Calu3 (cell line): ENCODE measurements at places on chromosomes 6 and 20. TPM values are rescaled to one million over a fixed set of nuclear protein-coding genes. Genes with fewer than 3 reads are reported as not detected.

MEP1A gene
- not detected in 2 replicates for total RNA-seq

EYA2 gene
- total RNA-seq, result 0.32 and 0.35 TPM in 2 replicates

KCNK16 gene
- not detected in 2 replicates for total RNA-seq

PREX1 gene
- total RNA-seq, result 0.31 and 1.3 TPM in 2 replicates

GRCh38 chr6:109791301-109791700 lies 100.2 kb downstream of the FIG4 start:
- DNase-seq, result no peak
- H3K4me1 ChIP-seq, result peaks cover 26% of the 10 kb centered on the region
- no peak overlapping the region for H3K4me3 ChIP-seq

DNA sequence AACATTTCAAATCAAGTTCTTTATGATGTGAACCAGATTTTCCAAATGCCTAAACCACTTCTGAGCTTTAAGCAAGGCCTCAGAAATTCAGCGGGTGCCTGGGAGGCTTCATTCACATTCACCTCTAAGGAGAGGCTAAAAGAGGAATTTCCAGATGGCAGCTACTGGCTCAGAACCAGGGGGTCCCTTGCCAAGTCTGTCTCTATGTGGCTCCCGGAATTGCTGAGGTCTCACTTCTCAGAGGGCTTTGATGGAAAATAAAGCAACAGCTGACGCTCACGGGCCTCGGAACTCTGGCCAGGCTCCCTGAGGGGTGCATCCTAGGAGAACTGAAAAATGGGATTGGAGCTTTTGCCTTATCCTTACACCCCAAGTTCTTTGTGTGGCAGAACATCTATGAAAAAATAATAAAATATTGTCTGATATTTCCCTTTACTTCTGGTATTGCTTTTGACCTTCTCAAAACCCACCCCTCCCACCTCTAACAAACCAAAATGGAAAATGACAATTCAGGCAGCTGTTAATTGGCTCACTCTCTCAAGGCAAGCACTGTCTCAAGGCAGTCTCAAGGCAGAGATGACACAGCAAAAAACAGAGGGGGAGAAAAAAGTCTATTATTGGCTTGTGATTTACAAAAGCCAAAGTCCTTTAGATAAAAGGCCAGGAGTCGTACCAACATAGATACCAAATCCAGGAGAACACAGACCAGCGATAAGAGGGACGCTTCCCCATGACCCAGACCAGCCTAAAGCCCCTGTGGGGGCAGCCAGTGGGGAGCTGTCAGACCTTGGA lies 21.8 kb upstream of the LRRN4 start:
- H3K4me3 ChIP-seq, result no peak overlapping the region
- no peak overlapping the region for H3K27ac ChIP-seq
- peaks cover 18% of the 10 kb centered on the region for H3K36me3 ChIP-seq
- no peaks in the 10 kb centered on the region for H3K4me1 ChIP-seq

GRCh38 chr6:126661646-126662045 lies 321.7 kb downstream of the CENPW start:
- H3K27ac ChIP-seq, result no peak overlapping the region
- H3K4me3 ChIP-seq, result no peak overlapping the region
- no peaks in the 10 kb centered on the region for H3K27me3 ChIP-seq
- H3K36me3 ChIP-seq, result no peaks in the 10 kb centered on the region
- H3K4me1 ChIP-seq, result no peaks in the 10 kb centered on the region
- no peak for DNase-seq

GRCh38 chr6:150403458-150404246 lies 34.8 kb downstream of the IYD start:
- DNase-seq, result peak; percentile 52
- no peak overlapping the region for H3K4me3 ChIP-seq
- no peaks in the 10 kb centered on the region for H3K27me3 ChIP-seq
- no peaks in the 10 kb centered on the region for H3K36me3 ChIP-seq

DNA sequence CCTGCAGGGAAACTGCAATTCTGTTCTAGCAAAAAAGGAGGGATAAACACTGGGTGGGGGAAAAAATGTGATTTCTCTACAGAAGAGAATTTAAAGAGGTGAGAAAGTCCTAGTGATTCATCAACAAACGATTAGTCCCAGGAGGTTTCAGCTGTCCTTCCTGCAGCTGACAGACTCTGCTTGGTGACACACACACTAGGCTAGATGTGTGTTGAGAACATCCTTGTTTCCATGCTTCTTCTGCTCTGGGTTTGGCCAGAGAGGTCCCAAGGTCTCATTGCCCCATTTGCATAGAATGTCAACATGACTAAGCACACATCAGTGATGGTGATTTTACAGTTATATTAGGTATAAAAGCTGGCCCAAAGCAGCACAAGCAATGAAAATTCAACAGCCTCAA lies 258.3 kb downstream of the NFATC2 start:
- H3K4me1 ChIP-seq, result no peaks in the 10 kb centered on the region
- no peaks in the 10 kb centered on the region for H3K36me3 ChIP-seq
- no peak overlapping the region for H3K27ac ChIP-seq
- no peak overlapping the region for H3K4me3 ChIP-seq

DNA sequence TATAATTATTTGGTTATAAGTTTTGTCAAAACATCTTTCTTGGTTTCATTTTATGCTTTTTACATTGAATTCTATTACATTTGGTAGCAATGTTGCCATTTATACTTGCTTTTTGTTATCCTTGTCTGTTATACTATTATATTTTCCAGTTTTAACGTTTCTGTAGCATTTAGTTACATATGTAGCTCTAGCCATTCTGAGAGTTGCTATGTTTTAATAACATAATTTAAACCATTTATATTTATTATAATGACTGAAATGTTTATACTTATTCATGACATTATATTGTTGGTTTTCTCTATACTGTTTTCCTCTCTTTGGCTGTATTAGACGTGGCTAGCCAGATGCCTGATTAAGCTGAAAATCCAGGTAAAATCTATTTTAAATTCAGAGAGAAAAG lies 252.0 kb upstream of the FLRT3 start:
- no peak for DNase-seq
- H3K4me1 ChIP-seq, result no peaks in the 10 kb centered on the region
- H3K4me3 ChIP-seq, result no peak overlapping the region
- no peaks in the 10 kb centered on the region for H3K27me3 ChIP-seq
- H3K36me3 ChIP-seq, result no peaks in the 10 kb centered on the region
- no peak overlapping the region for H3K27ac ChIP-seq

- peaks cover 27% of the 10 kb centered on the region for H3K4me1 ChIP-seq
- no peak for DNase-seq
- peaks cover 19% of the 10 kb centered on the region for H3K36me3 ChIP-seq
- no peak overlapping the region for H3K4me3 ChIP-seq
Measured at GRCh38 chr6:11313207-11313606, 80.7 kb upstream of the NEDD9 start.

DNA sequence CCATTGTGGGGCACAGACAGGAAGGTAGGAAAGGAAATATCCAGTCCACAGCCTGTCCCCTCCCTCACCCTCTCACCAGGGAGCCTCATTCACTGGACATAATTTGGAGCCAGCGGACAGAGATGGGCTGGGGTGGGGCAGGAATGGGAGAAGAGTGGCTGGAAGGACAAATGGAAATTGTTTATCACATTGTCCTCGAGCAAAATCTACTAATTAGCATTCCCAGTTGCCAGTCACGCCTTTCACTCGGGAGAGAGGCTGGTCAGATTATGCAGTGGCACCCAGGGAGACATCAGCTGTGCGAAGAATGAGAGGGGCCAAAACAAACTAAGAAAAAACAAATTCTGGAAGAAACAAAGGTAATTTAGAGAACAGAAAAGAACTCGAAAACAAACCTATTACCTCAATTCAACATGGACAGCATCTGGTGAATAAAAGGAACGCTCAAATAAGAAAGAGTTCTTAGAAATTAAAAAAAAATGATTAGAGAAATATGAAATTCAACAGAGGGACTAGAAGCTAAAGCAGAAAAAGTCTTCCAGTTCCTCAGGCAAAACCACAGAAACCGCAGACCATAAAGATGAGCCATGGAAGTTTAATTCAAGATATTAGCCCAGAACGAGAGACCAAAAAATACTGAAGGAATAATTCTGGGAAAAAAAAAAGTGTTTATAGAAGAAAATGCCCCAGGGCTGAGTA lies 108.5 kb upstream of the RALGAPA2 start:
- no peak overlapping the region for H3K4me3 ChIP-seq
- DNase-seq, result no peak
- H3K4me1 ChIP-seq, result no peaks in the 10 kb centered on the region
- no peaks in the 10 kb centered on the region for H3K27me3 ChIP-seq

DNA sequence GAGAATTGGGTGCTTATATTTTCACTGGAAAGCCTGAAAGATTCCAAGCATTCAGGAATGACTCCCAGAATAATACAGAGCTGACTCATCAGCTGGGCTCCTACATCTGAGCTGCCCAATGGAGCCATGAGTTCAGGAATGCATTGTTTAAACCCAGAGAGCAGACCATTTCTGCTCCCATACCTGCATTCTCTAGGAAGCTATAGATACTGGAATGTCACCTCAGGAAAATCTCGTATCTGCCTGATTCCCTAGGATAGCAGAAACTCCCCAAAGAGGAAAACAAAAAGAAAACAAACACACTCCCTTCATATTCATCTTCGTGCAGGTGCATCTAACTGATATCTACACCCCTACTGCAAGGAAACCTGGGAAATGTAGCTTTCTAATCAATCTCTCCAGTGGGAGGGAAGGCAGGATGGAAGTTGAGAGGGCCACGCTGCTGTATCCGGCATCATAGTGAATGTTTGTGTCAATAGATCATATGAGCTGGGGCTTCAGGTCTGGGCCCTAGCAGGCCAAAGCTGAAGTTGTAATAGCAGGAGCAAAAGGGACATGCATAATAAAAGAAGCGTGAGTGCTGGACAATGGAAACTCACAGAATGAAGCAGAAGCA lies 8.2 kb upstream of the SLC2A12 start:
- no peak overlapping the region for H3K27ac ChIP-seq
- no peak for DNase-seq
- H3K27me3 ChIP-seq, result no peaks in the 10 kb centered on the region
- peaks cover 36% of the 10 kb centered on the region for H3K4me1 ChIP-seq
- no peak overlapping the region for H3K4me3 ChIP-seq

DNA sequence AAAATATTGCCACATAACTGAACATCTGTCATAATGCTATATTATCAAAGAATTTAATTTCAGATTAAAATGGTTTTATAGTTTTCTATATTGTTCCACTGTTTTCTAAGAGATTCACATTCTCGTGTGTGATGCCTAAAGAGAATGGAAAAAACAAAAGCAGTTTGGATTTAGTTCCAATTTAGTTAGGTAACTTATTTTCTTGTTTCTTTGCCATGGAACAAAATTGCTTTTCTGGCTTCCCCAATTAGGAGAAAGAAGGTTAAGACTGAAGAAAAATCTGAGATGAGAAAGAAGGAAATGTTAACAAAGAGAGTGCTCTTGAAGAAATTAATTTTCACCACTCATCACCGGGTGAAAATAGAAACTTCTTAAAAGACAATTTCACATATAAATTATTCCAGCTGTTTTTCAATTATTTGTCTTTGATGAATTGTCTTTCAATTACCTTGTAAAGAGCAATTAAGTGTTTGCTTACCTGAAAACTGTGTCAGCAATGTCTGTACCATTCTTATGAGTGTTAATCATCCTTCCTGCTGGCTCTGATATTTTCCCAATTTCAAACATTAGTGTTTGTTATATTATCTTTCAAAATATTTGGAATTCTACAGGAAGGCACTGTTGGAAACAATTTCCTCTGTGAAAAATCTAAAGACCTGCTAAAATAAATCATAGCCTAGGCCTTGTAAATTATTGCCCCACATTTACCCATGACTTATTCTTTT lies 19.5 kb downstream of the PHACTR2 start:
- no peak overlapping the region for H3K27ac ChIP-seq
- no peaks in the 10 kb centered on the region for H3K4me1 ChIP-seq
- peaks cover 5% of the 10 kb centered on the region for H3K36me3 ChIP-seq

DNA sequence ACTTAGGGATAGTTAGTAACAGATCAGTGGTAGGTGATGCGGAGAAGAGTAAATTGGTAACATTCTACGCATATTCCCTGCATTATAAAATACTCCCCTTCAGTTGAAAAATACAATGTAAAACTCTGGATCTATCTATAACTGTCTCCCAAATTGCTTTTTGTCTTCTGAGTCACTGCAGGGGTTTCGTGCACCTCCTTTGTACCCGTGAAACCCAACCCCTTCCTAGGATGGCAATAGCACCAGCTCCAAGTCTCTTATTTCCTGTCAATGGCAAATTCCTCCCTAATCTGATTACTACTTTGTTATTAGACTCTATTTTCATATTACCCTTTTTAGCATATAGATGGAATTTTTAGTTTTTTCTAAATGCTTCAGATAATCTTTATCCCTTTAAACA lies 20.6 kb upstream of the STMND1 start:
- DNase-seq, result no peak
- no peak overlapping the region for H3K4me3 ChIP-seq
- H3K4me1 ChIP-seq, result no peaks in the 10 kb centered on the region
- H3K27ac ChIP-seq, result no peak overlapping the region
- peaks cover 30% of the 10 kb centered on the region for H3K27me3 ChIP-seq

DNA sequence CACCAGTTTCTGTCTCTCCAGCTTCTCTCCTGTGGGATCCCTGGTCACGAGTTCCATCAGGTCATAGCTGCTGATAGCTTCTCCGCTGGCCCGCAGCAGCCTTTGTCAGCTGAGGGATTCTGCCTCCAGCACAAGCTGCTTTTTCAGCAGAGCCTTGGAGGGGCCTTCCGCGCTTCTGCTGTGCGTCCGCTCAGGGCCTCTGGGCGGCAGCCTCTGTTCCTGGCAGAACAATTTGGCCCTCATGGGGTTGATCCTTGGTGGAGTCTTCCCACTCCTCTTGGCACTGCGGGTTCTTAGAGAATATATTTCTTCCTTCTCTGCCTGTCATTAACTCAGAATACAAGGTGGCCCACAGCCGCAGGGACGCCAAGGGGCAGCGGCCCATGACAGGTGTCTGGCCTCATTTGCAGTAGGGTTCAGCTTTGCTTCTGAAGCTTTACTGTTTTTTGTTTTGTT lies 158.8 kb downstream of the DTNBP1 start:
- H3K27ac ChIP-seq, result no peak overlapping the region
- H3K4me3 ChIP-seq, result no peak overlapping the region
- H3K27me3 ChIP-seq, result no peaks in the 10 kb centered on the region
- DNase-seq, result no peak
- H3K4me1 ChIP-seq, result no peaks in the 10 kb centered on the region

DNA sequence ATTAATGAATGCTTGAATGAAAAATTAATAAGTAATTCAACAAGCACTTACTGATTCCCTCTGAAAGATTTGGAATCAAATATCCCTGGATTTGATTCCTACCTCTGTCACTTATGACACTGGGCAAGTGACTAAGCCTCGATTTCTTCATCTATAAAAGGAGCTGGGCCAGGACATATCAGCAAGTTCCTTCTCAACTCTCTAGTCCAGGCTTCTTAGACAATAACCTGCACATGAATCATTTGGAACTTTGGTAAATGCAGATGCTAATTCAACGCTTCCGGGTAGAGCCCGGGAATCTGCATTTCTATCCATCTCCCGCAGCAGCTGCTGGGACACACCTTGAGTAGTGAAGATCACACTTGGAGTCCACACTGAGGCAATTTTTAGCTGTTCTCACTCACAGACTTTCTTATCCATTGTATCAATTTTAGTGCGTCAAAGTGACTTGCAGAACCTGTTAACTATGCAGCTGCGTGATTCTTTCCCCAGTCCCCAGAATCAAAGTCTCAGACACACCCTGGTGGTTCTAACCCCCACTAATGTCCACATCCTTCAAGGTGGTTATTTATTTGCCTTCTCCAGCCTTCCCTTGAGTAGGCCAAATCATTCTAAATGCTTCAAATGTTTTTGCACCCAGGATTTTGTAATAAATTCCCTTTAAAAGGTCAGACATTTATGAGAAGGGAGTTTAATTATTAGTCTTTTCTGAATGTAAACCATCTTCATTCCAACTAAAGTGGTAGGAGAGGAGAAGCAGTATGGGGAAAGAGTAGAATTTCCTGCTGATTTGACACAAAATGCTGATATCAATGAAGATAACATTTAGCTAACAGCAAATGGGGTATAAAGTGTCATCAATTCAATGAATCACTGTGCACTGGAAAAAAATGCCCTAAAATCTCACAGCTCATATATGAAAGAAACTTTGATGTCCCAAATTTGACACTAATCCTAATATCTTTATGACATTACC lies 26.0 kb upstream of the CCND3 start:
- H3K4me1 ChIP-seq, result peaks cover 27% of the 10 kb centered on the region
- H3K27me3 ChIP-seq, result no peaks in the 10 kb centered on the region
